ENCODE measurements at places on chromosomes 3 and 15.

DNA sequence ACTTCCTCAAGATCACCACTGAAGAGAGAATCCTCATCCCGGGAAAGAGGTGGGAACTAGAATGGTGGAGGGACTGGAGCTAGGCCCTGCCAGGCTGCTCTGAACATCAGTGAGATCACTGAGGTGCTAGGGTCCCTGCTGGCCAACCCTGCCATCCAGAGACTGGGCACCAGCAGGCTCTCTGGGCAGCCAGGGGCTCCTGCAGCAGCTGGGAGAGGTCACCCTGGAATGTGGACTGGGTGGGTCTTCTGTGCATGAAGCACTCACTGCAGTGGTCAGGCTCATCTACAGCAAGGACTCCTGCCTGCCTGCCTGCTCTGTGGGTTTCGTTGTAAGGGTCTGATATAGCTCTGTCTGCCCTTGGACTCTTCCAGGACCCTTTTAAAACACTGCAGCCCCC is 24.9 kb downstream of the ALS2CL start:
- no peak for DNase-seq

DNA sequence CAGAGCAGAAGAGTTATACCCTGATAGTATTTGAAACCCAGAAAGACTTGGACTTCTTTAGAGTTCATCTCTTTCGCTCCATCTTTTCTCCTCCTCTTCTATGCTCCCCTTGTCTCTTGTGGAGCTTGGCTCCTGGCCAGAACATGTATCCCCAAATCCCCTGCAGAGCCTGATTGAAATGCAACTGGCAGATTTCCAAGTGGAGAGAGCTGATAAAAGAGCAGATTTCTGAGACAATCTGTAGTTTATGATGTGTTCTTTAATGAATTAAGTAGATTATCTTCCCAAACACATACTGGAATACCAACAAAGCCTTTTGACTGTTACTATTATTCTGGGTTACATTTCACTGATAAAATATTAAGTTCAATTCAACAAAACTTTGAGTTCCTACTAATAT is 33.4 kb downstream of the UNC13C start:
- no peak for DNase-seq

- DNase-seq, result no peak
These were observed 42.3 kb upstream of the GALNT15 start for GRCh38 chr3:16132190-16132589.

DNA sequence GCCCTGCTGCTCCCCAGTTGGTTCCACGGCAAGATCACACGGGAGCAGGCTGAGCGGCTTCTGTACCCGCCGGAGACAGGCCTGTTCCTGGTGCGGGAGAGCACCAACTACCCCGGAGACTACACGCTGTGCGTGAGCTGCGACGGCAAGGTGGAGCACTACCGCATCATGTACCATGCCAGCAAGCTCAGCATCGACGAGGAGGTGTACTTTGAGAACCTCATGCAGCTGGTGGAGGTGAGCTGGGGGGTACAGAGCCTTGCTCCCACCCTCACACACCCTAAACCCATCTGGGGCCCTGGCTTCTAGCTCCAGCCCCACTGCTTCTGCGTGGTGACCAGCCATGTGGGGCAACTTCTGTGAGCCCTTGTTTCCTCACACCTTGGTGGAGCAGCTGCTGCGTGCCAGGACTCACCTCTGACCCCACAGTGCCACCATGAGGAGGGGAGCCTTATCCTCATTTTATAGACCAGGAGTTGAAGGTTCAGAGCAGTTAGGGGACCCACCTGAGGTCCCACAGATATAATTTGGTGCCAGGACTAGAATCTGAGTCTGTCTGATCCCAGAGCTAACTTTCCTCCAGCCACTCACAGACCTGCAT is 13.3 kb upstream of the LMAN1L start:
- no peak for DNase-seq

DNA sequence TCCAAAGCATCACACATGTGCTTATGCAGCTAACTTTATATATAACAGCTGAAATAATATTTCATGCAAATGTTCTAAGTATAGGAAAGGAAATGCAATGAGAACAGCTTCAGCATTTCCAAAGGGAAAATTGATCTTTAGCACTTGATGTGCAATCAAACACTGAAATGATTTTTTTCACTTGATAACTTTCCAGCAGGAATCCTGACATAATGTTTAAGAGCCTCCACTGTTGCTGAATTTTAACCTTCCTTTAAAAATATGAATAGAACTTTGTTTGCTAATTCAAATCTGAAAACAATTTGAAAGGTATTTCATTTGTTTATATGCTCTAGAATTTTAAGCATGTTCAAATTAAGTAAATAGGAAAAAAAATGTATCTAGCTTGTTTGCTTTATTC is 96.9 kb upstream of the STRIT1 start:
- no peak for DNase-seq

- DNase-seq, result peak; percentile 26
These were observed 195.2 kb upstream of the DPPA4 start for GRCh38 chr3:109532257-109533216.

GRCh38 chr3:148309390-148310035 is 388.2 kb upstream of the AGTR1 start:
- no peak for DNase-seq

DNA sequence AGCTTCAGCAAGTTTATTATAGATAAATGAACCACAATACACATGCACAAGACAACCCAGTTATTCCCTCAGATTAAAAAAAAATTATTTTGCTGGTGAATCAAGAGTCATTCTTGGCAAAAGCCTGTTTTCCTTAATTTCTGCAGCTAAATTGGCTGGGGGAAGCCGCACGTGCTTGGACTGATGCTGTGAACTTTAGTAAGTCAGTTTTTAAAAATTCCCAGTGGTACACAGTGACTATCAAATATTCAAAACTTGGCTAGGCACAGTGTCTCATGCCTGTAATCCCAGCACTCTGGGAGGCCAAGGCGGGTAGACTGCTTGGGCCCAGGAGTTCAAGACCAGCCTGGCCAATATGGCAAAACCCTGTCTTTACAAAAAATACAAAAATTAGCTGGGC is 23.9 kb downstream of the EHD4 start:
- DNase-seq, result no peak

DNA sequence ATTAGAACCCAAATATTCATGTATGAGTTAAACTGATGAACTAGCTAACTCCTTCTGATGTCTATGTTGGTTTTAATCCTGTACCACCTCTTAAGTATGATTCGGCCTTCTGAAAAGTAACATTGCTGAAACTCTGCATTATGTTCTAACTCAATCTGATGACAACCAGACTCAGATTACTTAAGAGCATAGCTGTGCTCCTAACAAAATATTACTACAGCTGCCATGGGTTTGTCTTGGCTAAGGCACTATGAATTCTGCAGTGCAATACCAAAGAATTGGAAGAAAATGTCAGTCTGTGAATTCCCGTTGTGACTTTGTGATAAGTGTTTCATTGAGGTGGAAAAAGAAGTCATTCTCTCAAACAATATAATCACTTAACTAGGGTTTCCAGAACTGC is 224.4 kb downstream of the ZMAT3 start:
- no peak for DNase-seq

DNA sequence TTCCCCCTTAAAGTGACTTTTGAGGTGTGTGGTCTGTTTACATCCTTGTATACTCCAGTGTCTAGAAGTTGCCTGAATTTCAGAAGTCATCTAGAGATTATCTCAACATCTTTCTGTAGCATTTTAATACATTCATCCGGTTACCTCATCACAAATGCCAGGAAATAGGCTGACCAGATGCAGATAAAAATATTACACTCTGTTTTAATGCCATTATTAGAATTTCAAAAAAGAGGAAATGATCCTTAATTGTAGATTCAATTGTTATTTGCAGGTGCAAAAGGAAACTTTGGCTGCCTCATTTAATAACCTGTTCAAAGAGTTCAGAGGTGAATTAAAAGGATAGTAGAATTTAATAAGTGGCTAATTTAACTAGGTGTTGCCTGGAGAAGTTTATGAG is 290.9 kb downstream of the C3orf38 start:
- DNase-seq, result no peak

- no peak for DNase-seq
These were observed 2.0 kb downstream of the LYSMD2 start for GRCh38 chr15:51735228-51736010.

- DNase-seq, result no peak
These were observed 265.6 kb upstream of the CDIN1 start for GRCh38 chr15:36313736-36314280.

DNA sequence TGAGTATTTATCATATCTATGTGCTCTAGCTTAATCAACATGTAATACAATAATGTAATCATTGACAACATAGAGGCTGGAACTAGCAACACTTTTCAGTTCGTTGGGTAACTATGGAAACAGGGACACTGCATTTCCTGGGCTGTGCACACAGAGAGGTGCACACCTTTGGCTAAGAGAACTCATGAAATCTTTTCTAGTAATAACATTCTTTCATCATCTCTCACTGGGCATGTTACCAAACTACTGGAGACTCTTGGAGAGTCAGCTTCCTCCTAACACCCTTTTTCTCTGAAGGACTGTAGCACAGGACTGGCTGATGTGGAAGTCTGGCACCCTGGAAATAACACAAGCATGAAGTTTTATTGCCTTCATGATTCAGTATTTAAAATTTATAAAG is 135.6 kb downstream of the KCNMB2 start:
- no peak for DNase-seq

- DNase-seq, result no peak
These were observed 45.5 kb upstream of the CGNL1 start for GRCh38 chr15:57330619-57331340.

DNA sequence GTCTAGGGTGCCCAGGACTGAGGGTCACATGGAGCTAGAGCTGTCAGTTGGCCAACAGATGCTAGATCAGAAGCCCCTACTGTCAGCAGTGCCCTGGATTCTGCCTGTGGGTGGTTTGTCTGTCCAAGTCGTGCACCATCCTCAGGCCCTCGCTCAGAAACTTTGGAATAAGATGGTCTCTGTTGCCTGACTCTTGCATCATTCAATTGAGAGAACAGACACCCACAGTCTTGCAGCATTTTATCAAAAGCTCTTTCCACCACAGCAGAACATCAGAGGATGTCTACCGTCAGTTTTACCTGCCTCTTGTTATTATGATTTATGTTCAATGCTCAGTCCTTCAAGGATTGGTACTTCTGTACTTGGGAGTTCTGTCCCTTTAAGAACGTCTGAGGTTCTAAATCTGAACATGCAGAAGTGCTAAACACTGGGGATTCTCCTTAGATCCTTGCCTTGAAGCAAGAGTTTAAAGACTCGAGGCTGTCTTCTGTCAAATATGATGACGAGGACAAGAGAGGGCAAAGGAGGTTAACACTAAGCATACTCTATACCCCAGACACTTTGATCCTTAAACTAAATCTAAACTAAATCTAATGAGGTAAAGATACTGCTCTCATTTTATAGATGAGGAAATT is 4.8 kb downstream of the AQP9 start:
- DNase-seq, result no peak

GRCh38 chr3:30353711-30354467 is 252.5 kb upstream of the TGFBR2 start:
- DNase-seq, result peak; percentile 45

DNA sequence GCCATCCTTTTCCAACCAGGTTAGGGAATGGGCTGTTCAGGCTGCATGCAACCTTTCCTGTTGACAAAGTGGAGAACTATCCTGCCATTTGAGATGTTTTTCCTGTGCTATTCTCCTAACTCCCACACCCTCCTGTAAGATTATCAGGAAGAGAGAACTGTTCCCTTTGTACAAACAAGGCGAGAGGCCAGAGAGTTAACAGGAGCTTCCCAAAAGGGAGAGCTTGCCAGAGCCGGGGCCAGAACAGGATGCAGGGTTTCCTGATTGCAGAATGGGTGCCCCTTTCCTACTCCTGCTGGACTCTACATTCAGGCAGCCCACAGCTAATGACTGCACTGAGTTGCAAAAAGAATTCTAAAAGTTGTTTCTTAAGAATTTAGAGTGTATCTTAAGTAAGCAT is 17.1 kb downstream of the PML start:
- no peak for DNase-seq

DNA sequence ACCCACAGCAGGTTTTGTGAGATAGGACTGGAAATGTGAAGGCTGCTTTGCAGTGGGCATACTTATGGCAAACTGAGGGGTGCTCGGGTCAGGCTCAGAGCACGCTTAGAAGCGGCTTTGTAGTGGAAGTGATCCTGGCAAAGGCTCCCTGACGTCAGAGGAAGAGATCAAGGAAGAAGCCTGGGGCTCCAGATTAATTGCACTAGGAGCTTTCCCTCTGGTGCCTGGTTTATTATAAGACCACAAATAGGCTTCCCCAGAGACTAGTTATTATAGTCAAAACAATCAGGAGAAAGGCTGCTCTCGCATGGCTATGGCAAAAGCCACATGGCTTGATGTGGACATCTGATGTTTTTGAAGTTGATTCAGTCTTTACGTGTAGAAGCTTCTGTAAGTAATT is 515.1 kb downstream of the GABRG3 start:
- no peak for DNase-seq

DNA sequence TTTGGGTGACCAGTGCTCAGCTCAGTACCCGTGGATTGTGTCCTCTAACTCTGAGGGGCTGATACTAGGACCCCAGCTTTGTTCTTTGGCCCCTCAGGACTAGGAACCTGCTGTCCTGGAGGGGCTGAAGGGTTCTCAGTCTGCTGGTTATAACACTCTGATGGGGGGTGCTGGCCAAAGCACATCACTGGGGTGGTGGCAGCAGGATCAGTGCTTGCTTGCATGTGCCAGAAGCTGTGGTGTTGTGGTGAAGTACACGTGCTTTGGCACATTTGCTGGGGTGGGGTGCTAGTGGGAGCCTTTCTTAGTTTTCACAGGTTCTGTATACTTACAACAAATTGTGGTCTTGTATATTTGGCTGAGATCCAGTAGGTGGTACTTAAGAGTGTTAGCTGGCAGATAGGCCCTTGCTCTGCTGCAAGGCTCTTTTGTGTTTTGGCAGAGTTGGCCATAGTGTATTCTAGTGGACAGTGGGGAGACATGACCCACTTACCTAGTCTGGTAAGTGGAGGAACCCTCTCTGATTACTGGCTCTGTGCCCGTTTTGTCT is 344.3 kb downstream of the EDEM1 start:
- no peak for DNase-seq

- peak; percentile 4 for DNase-seq
These were observed 643 bp downstream of the CDAN1 start for GRCh38 chr15:42736178-42736792.

GRCh38 chr3:132756108-132756650 is 34.0 kb upstream of the NPHP3 start:
- no peak for DNase-seq

GRCh38 chr15:78130466-78131294 is 565 bp downstream of the CIB2 start:
- no peak for DNase-seq

DNA sequence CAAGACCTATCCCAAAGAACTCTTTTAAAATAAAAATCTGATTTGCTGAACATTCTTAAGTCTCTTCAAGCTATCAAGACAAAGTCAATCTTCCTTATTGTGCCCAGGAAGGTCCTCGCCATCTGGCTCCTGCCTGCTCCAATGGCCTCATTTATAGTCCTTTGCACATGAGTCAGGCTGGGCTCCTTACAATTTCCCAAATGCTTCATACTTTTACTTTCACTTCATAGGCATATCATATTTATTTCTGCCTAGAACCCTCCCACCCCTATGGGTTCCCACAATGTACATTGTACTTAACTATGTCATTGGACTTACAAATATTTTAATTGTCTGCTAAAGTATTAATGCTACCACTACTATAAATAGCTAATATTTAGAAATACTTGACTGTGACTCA is 9.1 kb downstream of the THRB start:
- no peak for DNase-seq

- no peak for DNase-seq
These were observed 29.6 kb downstream of the LRRFIP2 start for GRCh38 chr3:37144806-37145205.

All from T-cell (primary cell).